ENCODE measurements at places on chromosomes 7 and 10.
A peak's percentile ranks its signal among the peaks of the same experiment; 100 is the strongest.

GRCh38 chr10:125491381-125491780 is 191.6 kb downstream of the TEX36 start:
- no peak for DNase-seq

DNA sequence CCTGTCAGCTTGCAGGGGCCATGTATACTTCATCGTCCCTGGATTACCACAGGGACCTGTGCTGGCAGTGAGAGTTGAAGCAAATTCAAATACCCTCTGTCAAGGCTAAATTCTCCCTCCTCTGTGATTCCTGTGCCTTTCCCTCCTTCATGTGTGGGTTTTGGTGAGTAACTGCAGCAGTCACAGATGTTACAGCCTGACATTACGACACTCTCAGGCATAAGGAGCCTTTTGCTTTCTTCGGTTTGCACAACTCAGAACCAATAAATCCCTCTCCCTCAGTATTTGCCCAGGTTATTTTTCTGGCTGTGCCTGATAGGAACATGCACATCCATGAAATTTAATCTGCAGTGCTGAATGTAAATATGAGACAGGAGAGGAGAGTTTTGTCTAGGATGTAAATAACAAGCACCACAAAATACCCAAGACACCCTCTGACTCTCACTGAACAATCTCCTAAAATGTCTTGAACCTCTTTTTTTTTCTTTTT is 997.2 kb upstream of the GHITM start:
- DNase-seq, result no peak

DNA sequence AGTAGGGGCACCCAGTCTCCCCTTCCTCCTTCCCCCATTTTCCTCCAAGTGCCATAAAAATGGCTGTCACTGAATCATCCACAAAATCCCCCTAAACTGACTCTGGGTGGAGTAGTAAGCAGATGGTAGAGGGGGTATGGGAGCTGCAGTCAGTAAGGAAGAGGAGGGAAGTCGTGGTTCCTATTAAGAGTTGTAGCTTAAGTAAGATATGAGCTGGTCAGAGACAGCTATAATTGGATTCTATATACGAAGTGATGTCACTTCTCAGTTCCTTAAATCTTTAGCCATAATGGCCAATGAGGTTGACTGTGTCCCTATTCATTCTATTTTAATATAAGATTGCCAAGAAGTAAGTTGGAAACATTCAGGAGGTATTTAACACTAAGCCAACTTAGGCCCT is 131.7 kb downstream of the SLC16A9 start:
- no peak for DNase-seq

GRCh38 chr7:134478707-134479106 is 19.8 kb upstream of the AKR1B1 start:
- no peak for DNase-seq

DNA sequence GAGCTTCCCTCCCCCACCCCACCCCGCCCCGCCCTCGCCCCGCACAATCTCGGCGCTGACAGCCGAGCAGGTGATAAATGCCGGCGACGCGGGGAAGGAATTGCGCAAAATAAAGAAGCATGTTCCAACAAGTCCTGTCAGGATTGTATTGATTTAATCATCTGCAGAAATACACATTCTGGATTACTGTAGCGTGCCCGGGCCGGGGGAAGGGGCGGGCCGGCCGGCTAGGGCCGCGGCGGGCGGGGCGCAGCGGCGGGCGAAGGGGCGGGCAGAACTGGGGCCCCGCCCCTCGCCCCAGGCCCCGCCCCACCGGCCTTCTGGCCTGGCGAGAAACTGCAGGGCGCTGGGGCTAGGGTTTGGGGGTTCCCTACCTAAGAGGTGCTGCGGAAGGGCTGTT is 88.9 kb upstream of the PAX2 start:
- DNase-seq, result no peak

DNA sequence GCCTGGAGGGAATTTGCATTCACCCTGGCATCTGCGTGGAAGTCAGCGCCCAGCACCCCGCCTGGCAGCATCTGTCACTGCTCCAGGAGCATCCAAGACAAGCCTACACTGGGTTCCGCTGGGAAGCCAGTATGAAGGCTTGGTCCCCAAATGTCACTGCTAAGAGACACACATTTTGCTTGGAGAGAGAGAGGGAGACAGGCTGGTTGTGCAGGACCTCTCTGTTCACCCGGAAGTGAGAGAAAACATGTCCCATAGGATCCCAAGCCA is 119.5 kb downstream of the SEC23IP start:
- DNase-seq, result no peak

DNA sequence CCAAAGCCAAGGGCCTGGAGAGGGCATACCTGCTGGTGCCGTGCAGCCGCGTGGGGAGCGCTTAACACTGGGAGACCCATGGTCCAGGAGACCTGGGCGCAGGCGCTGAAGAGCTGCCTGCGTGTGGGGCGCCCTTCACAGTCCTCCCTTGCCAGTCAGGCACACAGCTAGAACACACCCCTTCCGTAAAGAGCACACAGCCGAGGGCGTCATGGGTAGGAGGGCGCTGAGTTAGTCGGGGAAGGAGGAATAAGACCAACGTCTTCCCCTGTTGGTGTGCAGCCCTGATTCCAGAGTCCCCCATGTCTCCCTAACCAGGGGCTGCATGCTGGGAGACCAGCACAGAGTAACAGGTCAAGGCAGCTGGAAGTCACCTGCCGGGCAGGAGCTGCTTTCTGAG is 273.9 kb downstream of the USP6NL start:
- DNase-seq, result no peak

DNA sequence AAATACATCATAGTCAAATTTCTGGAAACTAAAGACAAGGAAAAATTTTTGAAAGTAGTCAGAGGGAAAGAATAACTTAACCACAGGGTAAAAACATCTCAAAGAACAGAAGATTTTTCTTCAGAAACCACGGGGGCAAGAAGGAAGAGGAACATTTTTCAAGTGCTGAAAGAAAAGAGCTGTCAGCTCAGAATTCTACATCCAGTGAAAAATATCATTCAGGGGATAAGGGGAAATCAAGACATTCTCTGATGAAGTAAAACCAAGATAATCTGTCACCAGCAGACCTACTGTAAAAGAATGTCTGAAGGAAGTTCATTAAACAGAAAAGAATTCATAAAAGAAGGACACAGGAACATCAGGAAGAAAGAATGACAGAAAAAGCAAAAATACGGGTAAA is 111.2 kb upstream of the TMEM72 start:
- DNase-seq, result no peak

- no peak for DNase-seq
These were observed 30.0 kb upstream of the RAB11FIP2 start for GRCh38 chr10:118076705-118077104.

DNA sequence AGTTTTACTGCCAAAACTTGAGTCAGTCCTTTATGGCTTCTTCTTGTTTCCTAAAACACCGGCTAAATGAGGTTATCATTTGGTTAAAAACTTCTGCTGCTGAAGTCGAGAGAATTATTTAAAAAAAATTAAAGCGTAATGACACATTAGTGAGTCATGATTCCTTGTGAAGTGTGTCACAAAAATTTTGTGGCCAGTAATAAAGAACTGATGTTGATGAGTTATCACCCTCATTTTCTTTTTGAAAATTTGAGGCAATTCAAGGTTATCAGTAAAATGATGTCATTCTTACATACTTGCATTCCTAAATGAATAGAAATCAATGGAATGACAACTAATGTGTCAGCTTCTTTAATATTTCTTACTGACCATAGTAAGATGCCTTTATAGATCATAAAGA is 427.4 kb downstream of the SORCS3 start:
- DNase-seq, result no peak

DNA sequence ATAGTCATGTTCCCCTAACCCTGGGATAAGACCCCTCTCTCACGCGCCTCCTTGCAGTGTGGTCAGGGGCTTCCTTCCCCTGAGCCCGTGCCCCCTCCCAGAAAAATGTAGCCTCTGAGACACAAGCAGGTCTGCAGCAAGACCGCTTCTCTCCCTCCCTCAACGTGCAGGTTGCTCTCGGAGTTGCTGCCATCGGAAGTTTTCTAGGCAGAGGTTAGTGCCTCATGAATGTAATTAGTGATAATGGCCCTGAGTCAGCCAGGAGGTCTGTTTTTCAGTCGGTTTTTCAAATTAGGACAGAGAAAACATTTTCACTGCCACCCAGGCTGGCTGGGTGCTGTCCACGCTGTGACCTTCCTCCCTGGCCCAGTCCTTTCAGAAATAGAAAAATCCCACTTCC is 43.2 kb upstream of the PRLHR start:
- DNase-seq, result no peak

DNA sequence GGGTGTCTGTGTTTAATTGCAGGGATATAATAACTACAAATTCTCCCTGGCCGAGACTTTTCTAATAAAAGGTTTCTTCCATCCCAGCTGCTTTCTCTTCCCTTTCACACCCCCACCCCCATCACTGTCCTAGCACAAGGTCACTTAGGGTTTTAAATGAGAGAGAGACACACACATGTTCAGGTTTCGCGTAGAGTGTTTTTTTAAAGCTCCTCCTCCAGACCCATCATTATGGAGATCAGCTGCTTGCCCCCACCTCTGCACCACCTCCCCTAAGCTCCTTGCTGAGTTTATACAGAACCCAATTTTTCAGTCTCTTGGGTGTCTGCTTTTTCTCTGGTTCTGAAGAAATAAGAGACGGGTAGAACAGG is 18.6 kb downstream of the LRMDA start:
- no peak for DNase-seq

- no peak for DNase-seq
These were observed 99.8 kb upstream of the AGBL3 start for GRCh38 chr7:134886353-134887057.

- no peak for DNase-seq
These were observed 257.2 kb upstream of the CACNA2D1 start for GRCh38 chr7:82700741-82701140.

- DNase-seq, result no peak
These were observed 494 bp downstream of the REPIN1 start for GRCh38 chr7:150368884-150369747.

- no peak for DNase-seq
These were observed 7.3 kb downstream of the JCAD start for GRCh38 chr10:30052062-30052461.

DNA sequence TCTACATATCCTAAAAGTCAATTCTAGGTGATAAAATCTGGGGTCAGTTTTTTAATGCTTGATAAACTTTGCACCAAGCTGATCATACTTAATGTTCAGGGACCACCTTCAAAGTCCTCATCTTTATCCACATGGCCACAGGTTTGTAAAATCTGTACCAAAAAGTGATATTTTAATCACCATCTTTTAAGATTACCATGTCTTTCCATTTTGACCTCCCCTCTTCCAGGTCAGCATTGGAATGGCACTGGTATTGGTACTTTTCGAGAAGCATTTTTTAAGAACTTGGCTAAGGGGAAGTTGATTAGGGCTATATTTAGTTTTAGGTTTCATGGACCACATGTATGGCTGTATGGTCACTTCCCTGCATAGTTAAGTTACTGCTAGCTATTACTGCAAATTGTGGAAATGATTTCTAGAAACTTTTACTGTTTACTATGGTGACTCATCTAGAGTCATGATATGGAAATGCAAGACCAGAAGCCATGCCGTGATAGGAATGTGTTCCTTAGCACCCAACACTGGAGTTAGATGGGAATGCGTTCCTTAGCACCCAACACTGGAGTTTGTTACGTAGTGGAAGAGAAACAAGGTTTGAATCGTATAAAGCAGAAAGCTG is 50.8 kb upstream of the ABLIM1 start:
- DNase-seq, result no peak

GRCh38 chr10:128210215-128211063 is 84.2 kb upstream of the MKI67 start:
- DNase-seq, result no peak

- DNase-seq, result no peak
These were observed 3.2 kb upstream of the JCAD start for GRCh38 chr10:30062582-30062981.

DNA sequence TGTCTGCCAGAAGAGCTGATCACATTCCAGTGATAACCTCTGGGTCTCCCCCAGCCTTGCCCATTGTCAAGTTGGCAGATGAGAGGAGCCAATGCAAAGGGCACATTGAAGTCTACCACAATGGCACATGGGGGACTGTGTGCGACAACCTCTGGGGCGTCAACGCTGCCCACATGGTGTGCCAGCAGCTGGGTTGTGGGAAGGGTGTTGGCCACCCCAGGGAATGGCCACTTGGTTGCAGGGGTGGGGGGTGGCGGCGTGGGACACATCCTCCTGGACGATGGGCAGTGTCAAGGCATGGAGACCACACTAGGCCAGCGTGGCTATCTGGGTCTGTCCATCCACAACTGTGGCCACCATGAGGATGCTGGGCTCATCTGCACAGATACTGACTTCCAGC is 43.4 kb downstream of the CUZD1 start:
- no peak for DNase-seq

DNA sequence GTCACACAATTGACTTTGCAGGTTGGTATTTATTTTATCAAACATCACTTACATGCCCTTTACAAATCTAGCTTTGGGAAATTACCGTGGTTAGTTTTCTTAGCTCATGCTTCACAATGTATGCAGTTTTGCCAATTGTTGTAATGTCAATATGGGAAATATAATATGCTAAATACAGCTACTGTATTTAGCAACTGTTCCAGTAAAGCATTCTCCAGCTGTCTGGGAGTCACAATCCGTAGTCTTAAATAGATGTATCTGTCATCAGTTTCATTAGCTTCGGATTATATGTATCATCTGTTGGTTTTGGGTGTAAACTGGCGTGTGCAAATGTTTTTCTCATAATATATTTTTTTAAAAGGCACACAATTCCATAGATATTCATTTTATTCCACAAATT is 19.4 kb upstream of the AHR start:
- DNase-seq, result no peak

- DNase-seq, result peak; percentile 43
These were observed 128.6 kb downstream of the OAT start for GRCh38 chr10:124289851-124290795.

- no peak for DNase-seq
These were observed 359.4 kb downstream of the GRID1 start for GRCh38 chr10:86007171-86007570.

- DNase-seq, result no peak
These were observed 11.6 kb upstream of the MNX1 start for GRCh38 chr7:157021871-157022680.

DNA sequence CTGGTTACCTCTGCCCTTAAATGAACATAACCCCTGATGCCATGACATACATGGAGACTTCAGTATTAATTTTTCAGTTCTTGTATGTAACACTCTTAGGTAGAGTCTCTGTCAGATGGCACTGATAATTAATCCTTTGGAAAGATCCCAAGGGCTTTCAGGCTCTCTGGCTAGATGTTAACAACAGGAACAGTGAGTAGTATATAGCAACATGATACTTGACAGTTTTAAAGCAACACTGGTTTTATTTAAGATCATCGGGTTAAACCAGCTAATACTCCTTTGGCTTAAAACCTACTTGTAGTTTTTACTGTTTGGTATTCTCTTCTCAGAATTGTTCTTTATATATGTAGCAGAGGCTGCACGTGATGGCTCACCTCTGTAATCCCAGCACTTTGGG is 27.3 kb downstream of the AHCYL2 start:
- no peak for DNase-seq

DNA sequence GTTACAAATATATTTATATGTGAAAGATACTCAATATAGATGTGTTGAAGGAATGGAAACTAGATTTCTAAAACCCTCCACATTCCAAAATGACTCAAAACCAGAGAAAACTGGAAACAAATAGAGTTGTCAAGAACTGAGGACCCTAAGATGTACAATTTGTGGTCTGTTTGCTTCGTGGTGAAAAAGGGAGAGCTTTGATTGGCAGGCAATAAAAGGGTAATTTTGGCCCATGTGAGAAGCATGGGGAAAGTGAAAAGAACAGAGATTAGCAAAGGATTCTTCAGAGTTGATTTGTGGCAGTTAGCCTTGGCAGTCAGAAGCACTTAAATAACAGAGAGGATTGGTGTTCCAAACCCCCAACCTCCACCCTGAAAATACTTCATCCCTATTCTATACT is 37.1 kb upstream of the DKK1 start:
- DNase-seq, result no peak

GRCh38 chr7:98251231-98251600 is 816 bp downstream of the TECPR1 start:
- no peak for DNase-seq
